ENCODE measurements at places on chromosomes 13 and 19. TPM values are rescaled to one million over a fixed set of nuclear protein-coding genes. Genes with fewer than 3 reads are reported as not detected.

The SIGLEC5 gene
- not detected for total RNA-seq

The OPA3 gene
- 4.5 TPM for total RNA-seq

The APLP1 gene
- 5.5 TPM for total RNA-seq

The TBXA2R gene
- 0.30 TPM for total RNA-seq

The PRODH2 gene
- total RNA-seq: not detected

The MCOLN1 gene
- 1.3 TPM for total RNA-seq

The BEST2 gene
- total RNA-seq: not detected

The RDH8 gene
- not detected for total RNA-seq

The LRP3 gene
- total RNA-seq: 11.6 TPM

The LRFN3 gene
- 2.4 TPM for total RNA-seq

The PNMA8B gene
- under 0.01 TPM for total RNA-seq

The UBE2L5 gene
- not detected for total RNA-seq

The KIR3DL1 gene
- total RNA-seq: not detected

The ZNF223 gene
- total RNA-seq: 7.1 TPM

The AKAP8 gene
- total RNA-seq: 19.5 TPM

The DACT3 gene
- total RNA-seq: 0.15 TPM

The CRLF1 gene
- total RNA-seq: not detected

The SIGLEC14 gene
- not detected for total RNA-seq

The ATP4A gene
- not detected for total RNA-seq

The HSD11B1L gene
- 7.8 TPM for total RNA-seq

The MAP4K1 gene
- 0.15 TPM for total RNA-seq

The CYP4F2 gene
- total RNA-seq: not detected

The PSG1 gene
- not detected for total RNA-seq

The ATP1A3 gene
- 0.15 TPM for total RNA-seq

The PSG5 gene
- total RNA-seq: not detected

The CCDC8 gene
- 6.2 TPM for total RNA-seq

The RFPL4AL1 gene
- not detected for total RNA-seq

The KIR3DL3 gene
- total RNA-seq: not detected

The CPB2 gene
- not detected for total RNA-seq

The CYP4F8 gene
- total RNA-seq: not detected

The SPRYD7 gene
- 4.2 TPM for total RNA-seq

The TMEM143 gene
- 1.7 TPM for total RNA-seq

The DPP9 gene
- total RNA-seq: 29.8 TPM

The MCEMP1 gene
- not detected for total RNA-seq

The IGFLR1 gene
- 4.2 TPM for total RNA-seq
